ENCODE measurements at places on chromosomes 6 and 20.

GRCh38 chr6:42260972-42261371 is 43.3 kb upstream of the MRPS10 start:
- DNase-seq = peak; percentile 11

- DNase-seq = no peak
These were observed 48.9 kb downstream of the NKX2-2 start for GRCh38 chr20:21464916-21465315.

- DNase-seq = no peak
These were observed 170.6 kb downstream of the IBTK start for GRCh38 chr6:82076916-82077315.

- no peak for DNase-seq
These were observed 12.8 kb upstream of the BPI start for GRCh38 chr20:38290829-38291814.

DNA sequence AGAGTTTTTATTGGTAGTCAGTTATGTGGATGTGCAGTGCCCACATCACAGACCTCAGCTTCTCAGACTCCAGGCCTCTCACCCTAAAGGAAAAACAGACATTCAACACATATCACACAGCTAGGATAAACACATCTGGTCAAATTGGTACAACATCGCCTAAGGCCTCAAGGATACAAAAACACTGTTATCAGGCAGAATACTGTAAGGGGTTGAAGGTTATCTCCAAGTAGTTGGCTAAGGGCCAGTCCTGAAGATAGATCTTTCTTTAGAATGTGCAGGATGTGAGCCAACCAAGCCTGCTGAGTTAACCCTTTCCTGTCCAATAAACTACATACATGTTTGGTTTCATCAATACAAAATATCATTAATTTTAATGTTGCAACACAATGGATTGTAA is 308.4 kb upstream of the GJE1 start:
- DNase-seq = no peak

DNA sequence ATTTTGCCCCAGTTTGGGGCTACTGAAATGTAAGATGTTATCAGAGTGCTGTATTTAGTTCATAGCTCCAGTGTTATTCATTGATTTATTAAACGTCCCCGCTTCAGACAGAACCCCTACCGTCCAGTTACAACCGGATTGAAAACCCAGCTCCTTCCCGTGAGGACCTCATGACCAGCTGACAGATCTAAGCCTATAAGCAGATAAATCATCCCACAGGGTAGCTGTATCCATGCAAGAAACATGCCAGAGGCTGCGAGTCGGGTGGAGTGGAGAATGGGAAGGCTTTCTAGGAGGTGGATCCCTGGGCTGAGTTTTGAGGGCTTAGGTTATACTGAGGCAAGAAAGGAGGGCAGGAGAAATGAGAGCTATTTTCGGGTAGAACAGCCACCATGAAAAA is 260.0 kb downstream of the ARID1B start:
- no peak for DNase-seq

- no peak for DNase-seq
These were observed 41.9 kb upstream of the FERMT1 start for GRCh38 chr20:6164421-6165341.

DNA sequence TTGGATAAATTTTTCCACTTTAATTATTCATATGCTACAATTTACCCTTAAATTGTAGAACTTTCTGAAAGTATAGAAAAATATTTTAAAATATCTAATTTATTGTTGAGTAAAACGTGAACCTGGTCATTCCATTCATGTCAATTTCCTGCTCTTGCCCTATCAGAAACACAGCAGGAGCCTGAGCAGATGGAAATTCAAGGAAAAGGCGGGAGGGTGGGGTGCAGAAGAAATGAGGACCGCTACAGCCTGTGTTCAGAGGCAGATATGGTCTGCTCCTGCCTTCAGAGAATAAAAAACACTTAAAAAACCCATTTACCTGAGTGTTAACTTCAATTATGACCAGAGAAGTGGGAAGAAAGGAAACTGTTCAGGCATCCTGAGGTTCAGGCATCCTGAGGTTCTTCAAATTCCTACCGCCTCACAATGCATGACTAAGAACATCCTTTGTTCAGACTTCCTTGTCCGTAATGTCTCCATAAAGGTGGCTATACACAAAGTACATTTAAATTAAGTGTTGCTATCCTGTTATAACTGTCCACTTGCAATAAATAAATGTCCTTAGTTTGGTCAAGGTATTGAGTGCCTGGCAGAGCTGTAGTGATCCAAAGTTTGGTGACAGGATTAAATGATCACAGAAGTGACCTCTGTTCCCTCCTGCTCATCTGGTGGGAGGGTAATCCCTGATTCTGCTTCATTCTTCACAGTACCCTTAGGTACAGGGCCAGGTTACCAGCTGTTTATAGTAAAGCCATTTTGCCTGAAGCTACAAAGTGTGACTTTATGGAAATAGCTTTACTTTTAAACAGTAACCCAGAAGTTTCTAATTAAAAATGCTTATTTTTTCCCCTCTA is 109.1 kb downstream of the MAN1A1 start:
- DNase-seq = no peak

GRCh38 chr6:73969971-73970970 is 274.3 kb downstream of the CD109 start:
- DNase-seq = peak; percentile 10

DNA sequence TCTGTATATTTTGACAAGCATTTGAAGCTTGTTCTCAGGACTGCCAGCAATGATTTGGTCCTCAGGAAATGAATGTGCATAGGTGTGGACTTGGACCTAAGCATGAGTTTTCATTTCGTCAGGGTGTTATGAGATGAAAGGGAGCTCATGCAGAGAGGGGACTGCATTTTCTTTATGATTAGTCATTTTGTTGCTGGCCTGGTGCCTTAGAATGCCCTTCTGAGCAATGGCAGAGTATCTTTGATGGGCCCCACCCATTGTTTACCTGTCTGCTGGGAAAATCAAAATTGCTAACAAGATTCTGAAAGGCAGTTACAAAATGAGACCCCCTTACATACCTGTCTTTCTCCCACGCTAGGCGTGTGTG is 51.5 kb upstream of the MTHFD1L start:
- no peak for DNase-seq

DNA sequence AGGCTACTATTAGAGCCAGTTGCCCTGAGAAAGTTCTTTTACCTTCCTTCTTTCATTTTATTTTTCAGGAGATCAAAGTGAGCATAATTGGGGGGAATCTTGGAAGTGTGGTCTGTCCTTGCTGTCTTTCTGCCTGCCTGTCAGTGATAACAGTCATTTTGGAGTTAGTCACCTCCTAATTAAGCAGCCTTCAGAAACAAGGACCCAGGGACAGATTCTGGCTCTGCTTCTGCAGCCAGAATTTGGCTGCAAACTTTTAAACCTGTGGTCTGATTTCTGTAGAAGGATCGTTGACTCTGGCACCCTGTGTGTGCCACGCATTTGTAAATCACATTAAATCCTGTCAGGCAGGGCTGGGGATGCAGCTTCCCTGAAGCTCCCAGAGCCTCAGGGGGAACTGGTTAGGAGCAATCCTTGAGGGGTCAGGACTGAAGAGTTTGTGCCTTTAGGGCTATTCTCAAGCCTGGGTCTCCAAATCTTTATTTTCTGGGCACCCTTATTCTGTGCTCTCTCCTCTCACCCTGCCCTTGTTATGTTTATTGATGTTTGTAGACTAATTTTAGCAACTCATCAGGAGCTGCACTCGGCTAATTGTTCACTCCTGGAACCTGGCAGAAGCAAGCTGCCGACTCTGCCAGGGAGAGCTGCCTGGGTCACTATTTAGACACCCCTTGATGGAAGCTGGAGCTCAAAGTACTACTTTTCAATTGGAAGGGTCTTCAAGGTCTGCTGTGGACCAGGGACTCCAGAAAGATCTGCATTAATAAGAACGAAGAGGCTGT is 6.8 kb downstream of the NOX3 start:
- no peak for DNase-seq

- DNase-seq = no peak
These were observed 466.3 kb upstream of the PLCB4 start for GRCh38 chr20:8602389-8603116.

GRCh38 chr6:77482981-77483380 is 19.7 kb upstream of the HTR1B start:
- DNase-seq = no peak

GRCh38 chr6:24931718-24932691 is 3.8 kb downstream of the RIPOR2 start:
- no peak for DNase-seq

DNA sequence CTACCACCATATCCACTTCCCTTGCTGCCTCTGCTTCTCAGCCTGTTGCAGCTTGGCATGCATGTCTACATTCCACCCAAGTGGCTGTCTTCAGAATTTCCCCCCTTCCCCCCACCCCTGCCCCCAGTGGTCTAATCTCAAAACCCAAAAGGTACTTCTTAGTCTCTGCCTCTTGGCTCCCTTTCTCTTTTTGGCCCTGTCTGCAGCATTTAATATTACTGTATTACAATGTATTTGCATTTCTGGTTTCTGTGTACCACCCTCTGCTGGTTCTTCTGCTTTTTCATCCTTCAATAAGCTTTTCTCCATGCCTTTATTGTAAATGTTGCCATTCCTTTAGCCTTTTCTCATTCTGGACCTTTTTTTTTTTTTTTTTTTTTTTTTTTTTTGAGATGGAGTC is 43.0 kb downstream of the RPRD1B start:
- DNase-seq = no peak

GRCh38 chr6:30880698-30881252 is 3.5 kb upstream of the DDR1 start:
- no peak for DNase-seq

DNA sequence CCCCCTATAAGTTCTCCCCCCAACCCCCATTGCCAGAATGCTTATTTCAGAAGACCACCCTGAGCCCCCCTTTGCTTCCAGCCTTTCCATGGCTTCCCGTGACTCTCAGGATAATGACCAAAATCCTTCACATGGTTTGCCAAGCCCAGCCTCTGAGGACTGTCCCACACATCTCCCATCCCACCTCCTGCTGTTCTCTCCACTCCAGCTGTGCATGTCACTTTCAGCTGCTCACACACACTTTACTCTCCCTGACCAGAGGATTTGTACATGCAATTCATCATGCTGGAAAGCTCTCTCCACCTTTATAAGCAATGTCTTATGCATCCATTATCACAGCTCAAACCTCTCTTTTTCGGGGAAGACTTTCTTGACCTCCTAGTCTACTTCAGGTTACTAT is 164.2 kb downstream of the PRL start:
- DNase-seq = no peak

DNA sequence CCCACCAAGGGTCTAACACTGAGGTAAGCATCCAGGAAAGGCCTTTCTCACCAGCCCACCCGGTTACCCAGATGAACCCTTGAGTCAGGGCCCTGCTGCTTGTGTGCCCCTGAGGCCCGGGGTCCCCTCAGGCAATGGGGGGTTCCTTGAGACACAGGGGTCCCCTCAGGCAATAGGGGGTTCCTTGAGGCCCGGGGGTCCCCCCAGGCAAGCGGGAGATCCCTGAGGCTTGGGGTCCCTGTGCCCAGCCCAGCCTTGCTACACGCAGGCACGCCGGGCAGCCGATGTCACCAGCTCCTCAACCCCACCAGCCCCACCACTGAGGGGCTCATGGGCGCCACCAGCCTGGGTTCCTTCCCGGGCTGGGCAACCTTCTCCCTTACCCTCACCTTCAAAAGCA is 247.2 kb downstream of the TTLL2 start:
- DNase-seq = no peak

GRCh38 chr6:117555262-117555849 is 47.0 kb downstream of the GOPC start:
- DNase-seq = no peak

DNA sequence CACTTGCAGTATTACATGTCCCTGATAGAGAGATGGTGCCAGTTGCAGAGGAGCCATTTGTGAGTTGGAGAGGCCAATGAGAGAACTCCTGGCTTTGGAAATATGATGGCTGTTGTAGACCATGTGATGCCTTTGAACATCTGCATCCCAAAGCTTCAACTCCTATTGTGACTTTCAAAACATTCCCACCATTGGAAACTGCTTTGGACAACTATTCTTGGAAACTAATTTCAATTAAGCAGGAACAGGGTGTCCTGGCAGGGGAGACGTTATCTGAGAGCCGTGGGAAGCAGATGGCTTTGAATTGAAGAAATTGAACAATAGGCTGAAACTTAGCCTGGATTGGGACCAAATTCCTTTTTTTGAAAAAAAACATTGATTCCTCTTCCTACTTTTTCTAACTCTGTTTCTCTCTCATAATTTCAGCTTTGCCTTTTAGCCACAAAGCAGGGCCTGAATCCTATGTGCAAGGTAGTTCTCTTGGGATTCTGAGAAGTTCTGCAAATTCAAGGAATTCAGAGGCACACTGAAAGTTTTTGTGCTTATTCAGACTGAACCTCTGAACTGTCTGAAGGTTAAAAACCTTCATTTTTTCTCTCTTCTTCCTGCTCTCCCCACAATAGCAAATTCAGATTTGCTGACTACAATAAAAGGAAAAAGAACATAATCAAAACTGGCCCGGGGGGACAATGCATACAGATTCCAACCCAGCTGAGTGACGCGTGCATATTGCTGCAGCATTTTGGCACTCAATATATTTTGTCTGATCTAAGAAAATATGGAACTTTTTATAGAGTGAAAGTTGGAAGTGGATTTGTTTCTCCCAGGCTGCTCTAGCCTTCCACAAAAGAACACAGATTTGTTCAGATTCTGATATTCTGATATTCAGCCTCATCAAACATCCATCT is 720.4 kb upstream of the CHD6 start:
- no peak for DNase-seq

GRCh38 chr20:31705598-31706597 is 16.8 kb downstream of the BCL2L1 start:
- no peak for DNase-seq

GRCh38 chr6:128446497-128446896 is 73.9 kb downstream of the PTPRK start:
- DNase-seq = peak; percentile 52

Data from NCI-H1436 (cell line).